ENCODE measurements at places on chromosomes 3 and 15.

GRCh38 chr3:51371943-51372557, 13.0 kb upstream of the MANF start:
- no peak overlapping the region for H3K27ac ChIP-seq
- H3K4me3 ChIP-seq = no peak overlapping the region
- no peaks in the 10 kb centered on the region for H3K36me3 ChIP-seq
- peaks cover 46% of the 10 kb centered on the region for H3K27me3 ChIP-seq

DNA sequence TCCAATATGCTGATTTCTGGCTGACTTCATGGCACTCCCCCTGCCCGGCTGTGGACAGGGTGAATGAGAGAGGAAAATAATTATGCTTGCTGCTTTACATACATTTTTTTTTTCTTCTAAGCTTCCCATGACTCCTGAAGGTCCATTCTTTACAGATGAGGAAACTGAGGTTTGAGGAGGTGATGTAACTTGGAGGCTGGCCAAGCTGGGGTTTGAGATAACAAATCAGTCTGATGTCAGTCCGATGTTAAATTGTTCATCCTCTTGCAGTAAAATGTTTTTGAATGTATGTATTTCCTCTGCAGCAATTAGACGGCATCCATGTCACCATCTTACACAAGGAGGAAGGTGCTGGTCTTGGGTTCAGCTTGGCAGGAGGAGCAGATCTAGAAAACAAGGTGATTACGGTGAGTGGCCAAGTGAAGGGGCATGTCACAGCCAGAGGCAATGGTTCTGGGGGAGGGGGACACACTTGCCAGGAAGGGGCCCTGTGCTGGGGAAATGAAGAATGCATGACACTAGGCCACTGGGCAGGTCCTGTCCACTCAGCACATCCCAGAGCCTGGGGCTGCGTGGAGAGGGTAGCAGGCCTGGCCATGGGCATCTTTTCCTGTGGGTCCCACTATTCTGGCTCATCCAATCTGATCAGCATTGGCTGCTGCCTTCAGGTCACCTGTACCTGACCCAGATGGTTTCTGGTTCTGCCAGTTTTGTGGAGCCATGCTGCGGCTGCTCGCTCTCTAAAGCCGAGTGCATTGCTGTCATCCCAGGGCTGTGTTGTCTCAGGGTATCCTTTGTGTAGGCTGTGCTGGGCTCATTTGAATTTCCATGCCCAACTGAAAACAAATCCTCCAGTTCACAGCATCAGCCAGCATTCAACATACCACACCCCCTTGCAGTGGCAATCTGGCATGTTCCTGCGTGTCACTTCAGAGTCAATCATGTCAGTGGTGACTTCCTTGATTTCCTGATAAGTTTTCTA, 20.4 kb downstream of the STARD5 start:
- peaks cover 89% of the 10 kb centered on the region for H3K4me1 ChIP-seq
- H3K27me3 ChIP-seq = no peaks in the 10 kb centered on the region
- peak overlapping the region; percentile 99 for H3K27ac ChIP-seq
- no peak for DNase-seq

- no peak for DNase-seq
- H3K27ac ChIP-seq = no peak overlapping the region
- H3K4me1 ChIP-seq = peaks cover 4% of the 10 kb centered on the region
- no peaks in the 10 kb centered on the region for H3K36me3 ChIP-seq
- peak overlapping the region; percentile 67 for H3K4me3 ChIP-seq
These were observed 1.6 kb downstream of the CYP11A1 start for GRCh38 chr15:74365598-74366445.

GRCh38 chr15:80798911-80799310, 19.7 kb downstream of the CEMIP start:
- no peak overlapping the region for H3K27ac ChIP-seq
- DNase-seq = no peak
- no peaks in the 10 kb centered on the region for H3K36me3 ChIP-seq
- H3K4me1 ChIP-seq = no peaks in the 10 kb centered on the region
- H3K4me3 ChIP-seq = no peak overlapping the region
- H3K27me3 ChIP-seq = peaks cover 4% of the 10 kb centered on the region

- DNase-seq = no peak
- peaks cover 27% of the 10 kb centered on the region for H3K36me3 ChIP-seq
- peak overlapping the region; percentile 79 for H3K27ac ChIP-seq
- H3K27me3 ChIP-seq = no peaks in the 10 kb centered on the region
- H3K4me3 ChIP-seq = peak overlapping the region; percentile 50
- H3K4me1 ChIP-seq = peaks cover 75% of the 10 kb centered on the region
These were observed 36.0 kb downstream of the RFX7 start for GRCh38 chr15:56207711-56208110.

DNA sequence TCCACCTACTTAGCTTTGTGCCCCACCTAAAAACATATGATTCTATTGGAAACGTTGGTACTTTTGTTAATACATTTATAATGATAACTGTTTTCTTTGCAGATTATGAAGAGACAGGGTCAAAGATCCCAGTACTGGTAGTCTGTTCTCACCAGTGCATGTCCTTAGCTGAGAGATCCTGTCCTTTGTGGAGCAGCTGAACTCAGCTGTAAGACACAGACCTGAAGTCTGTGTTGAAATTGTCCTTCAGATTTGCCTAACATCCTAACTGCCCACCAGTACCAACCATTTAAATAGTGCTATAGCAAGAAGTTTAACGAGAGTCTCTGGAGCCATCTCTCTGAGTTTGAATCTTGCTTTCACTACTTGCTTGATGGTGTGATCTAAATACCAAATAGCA, 398.7 kb downstream of the FEZF2 start:
- no peak overlapping the region for H3K4me3 ChIP-seq
- no peak for DNase-seq
- H3K36me3 ChIP-seq = no peaks in the 10 kb centered on the region
- H3K4me1 ChIP-seq = no peaks in the 10 kb centered on the region

GRCh38 chr15:38687775-38688495, 123.3 kb upstream of the RASGRP1 start:
- no peaks in the 10 kb centered on the region for H3K27me3 ChIP-seq
- no peaks in the 10 kb centered on the region for H3K36me3 ChIP-seq
- H3K4me1 ChIP-seq = peaks cover 21% of the 10 kb centered on the region
- no peak for DNase-seq
- no peak overlapping the region for H3K4me3 ChIP-seq

DNA sequence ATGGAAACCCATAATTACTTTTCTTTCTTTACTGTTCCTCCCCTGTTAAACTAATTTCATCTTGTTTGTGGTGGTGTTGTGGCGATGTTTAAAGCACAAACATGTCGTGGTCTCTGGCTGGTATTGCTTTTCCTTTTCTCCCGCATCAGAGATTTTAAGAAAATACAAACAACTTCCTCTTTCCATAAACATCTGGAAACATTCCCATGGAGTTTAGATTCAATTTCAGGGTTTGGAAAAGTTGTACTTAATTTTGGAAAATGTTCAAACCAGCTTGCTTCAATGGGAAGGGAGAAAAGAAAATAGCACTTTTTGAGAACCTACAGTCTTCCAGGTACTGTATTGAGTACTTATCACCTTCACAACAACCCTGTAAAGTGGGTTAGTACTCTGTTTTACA, 30.4 kb downstream of the STARD9 start:
- no peak for DNase-seq
- H3K27me3 ChIP-seq = no peaks in the 10 kb centered on the region
- peaks cover 55% of the 10 kb centered on the region for H3K4me1 ChIP-seq
- H3K4me3 ChIP-seq = no peak overlapping the region

GRCh38 chr15:31255732-31256377, 70.8 kb upstream of the KLF13 start:
- peak overlapping the region; percentile 17 for H3K4me3 ChIP-seq
- no peaks in the 10 kb centered on the region for H3K36me3 ChIP-seq
- no peak for DNase-seq

- DNase-seq = no peak
- H3K36me3 ChIP-seq = peaks cover 41% of the 10 kb centered on the region
- no peaks in the 10 kb centered on the region for H3K27me3 ChIP-seq
- no peak overlapping the region for H3K27ac ChIP-seq
- no peak overlapping the region for H3K4me3 ChIP-seq
- no peaks in the 10 kb centered on the region for H3K4me1 ChIP-seq
These were observed 33.1 kb downstream of the HCLS1 start for GRCh38 chr3:121627622-121628021.

DNA sequence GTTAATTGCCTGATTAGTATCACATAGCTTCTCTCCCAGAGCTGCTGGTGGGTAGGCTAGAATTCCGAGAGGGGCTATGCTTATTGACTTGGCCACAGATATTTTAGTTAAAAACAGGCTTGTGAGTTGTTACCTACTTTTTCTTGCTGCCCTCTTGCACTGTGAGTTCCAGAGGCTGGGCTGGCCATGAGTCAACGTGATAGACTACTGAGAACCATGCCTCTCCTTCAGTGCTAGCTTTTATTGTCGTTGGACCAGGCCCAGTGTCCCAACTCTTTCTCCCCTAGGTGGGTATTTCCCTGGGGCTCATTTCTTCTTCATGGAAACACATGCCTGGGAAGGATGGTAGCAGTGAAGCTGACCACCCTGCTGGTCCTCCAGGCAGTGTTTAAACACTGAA, 20.4 kb upstream of the PCOLCE2 start:
- no peak overlapping the region for H3K4me3 ChIP-seq
- no peaks in the 10 kb centered on the region for H3K36me3 ChIP-seq

- no peaks in the 10 kb centered on the region for H3K27me3 ChIP-seq
- no peak overlapping the region for H3K4me3 ChIP-seq
- no peak overlapping the region for H3K27ac ChIP-seq
- H3K36me3 ChIP-seq = no peaks in the 10 kb centered on the region
These were observed 70.8 kb downstream of the RAB11A start for GRCh38 chr15:65939901-65940617.

DNA sequence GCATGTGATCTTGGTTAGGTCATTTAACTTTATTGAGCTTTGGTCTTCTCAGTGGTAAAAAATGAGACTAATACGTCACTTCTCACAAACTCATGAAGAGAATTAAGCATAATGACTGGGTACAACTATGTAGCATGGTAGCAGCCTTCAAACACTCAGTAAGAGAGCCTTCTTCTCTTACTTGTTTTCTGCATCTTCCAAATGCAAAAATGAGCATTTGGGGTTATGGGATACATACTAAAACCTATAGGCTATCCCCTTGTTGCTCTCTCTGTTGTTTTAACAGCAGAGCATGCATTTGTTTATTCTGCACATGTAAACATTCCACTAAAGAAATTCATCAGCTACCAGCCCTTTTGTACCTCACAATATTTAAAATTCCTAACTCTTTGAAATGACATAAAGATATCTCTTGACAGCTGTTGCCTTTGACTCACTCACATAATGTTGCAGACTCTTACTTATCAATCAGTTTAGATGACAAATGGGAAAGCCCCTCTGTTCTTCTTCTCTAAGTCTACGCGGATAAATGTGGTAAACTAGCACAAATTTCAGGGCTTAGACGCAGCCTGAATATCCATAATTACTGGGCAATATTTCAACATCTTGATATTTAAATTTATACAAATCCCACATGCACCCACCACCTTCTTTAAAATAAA, 327.3 kb upstream of the SATB1 start:
- peaks cover 6% of the 10 kb centered on the region for H3K4me1 ChIP-seq
- H3K27ac ChIP-seq = no peak overlapping the region
- H3K27me3 ChIP-seq = no peaks in the 10 kb centered on the region
- DNase-seq = no peak

DNA sequence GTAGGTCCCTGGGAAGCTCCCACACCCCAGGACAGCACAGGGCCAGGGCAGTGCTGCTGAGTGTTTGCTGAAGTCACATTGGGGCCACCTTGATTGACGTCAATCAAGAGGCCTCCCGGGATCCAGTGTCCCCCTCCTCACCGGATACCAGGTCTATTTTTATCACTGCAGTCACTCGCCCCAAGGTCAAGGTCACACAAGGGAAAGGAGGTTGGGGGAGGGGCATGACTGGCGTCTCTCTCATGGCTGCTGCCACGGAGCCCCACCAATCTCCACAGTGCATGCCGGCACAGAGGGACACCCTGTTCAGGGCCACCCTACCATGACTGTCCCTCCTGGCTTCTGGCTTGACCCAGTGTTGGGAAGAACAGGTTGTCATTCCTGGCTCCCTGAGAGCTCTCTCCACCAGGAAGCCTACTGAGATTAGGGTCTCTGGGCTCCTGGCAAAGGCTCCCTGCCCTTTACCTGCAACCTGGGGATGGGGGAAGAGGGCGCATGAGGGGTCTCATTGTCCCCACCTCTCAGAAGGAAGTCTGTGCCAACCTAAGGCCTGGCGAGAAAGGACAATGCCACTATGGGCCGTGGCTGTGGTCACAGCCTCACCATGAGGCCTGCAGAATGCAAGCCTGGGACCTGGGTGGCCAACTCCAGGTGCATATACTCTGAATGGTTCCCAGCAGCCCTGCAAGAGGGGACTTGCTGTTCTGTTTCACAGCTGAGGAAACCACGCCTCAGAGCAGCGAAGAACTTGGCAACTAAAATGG, 1.5 kb downstream of the MYL3 start:
- no peaks in the 10 kb centered on the region for H3K4me1 ChIP-seq
- no peak for DNase-seq
- no peak overlapping the region for H3K4me3 ChIP-seq
- no peak overlapping the region for H3K27ac ChIP-seq

DNA sequence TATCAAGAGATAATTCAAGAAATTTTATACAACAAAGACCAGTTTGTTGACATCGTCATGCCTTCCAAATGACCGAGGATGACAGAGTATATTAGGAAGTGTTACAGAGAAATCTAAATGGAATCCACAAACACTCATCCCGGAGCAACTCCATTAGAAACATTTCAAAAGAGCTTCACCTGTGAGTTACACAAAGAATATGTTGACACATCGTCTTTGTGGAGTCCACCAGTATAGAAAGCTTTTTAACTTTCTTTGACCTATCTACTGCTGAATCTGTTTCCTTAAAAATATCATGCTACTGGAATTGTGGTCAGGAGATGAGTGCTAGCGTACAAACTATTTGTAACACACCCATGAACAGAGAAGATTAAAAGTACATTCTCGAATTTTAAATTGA, 130.4 kb downstream of the SUCLG2 start:
- no peaks in the 10 kb centered on the region for H3K27me3 ChIP-seq
- no peak for DNase-seq
- no peak overlapping the region for H3K4me3 ChIP-seq
- H3K36me3 ChIP-seq = peaks cover 70% of the 10 kb centered on the region
- H3K4me1 ChIP-seq = peaks cover 11% of the 10 kb centered on the region

- H3K36me3 ChIP-seq = no peaks in the 10 kb centered on the region
- peaks cover 8% of the 10 kb centered on the region for H3K27me3 ChIP-seq
- no peak for DNase-seq
- H3K4me1 ChIP-seq = peaks cover 19% of the 10 kb centered on the region
- H3K4me3 ChIP-seq = peak overlapping the region; percentile 83
These were observed 1.4 kb downstream of the CYFIP1 start for GRCh38 chr15:22978691-22979237.

DNA sequence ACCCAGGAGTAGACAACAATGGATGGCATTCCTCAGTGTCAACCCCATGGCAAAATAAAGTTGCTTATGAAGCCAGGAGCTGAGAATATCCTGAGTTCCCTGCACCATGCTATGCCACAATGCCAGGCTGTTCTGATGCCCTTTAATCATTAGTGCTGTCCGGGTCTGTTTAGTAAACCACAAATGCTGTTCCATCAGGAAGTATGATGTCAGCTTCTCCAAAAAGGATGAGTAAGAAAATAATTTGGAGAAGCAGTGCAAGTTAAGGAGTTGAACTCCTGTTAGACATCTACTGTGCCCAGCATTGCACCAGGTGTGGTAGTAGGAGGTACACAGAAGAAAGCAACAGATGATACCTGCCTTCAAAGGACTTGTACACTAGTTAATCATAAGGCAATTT, 67.9 kb upstream of the GUCA1C start:
- no peak overlapping the region for H3K4me3 ChIP-seq
- H3K27ac ChIP-seq = no peak overlapping the region
- H3K4me1 ChIP-seq = no peaks in the 10 kb centered on the region
- H3K27me3 ChIP-seq = peaks cover 4% of the 10 kb centered on the region

GRCh38 chr3:183370391-183370790, 58.0 kb downstream of the MCF2L2 start:
- peaks cover 13% of the 10 kb centered on the region for H3K4me1 ChIP-seq
- H3K4me3 ChIP-seq = no peak overlapping the region
- H3K27ac ChIP-seq = no peak overlapping the region
- H3K36me3 ChIP-seq = no peaks in the 10 kb centered on the region
- no peak for DNase-seq
